ENCODE measurements at places on chromosomes 4 and X.

DNA sequence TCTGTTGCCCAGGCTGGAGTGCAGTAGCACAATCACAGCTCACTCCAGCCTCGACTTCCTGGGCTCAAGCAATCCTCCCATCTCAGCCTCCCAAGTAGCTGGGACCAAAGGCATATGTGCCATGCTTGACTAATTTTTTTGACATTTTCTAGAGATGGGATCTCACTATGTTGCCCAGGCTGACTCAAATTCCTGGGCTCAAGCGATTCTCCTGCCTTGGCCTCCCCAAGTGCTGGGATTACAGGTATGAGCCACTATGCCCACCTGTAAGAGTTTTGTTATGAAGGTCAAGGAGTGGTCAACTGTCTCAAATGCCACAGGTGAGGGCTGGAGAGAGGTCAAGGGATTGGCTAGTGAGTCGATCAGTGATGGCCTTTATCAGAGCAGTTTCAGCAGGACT, 32.5 kb downstream of the TMEM150C start:
- DNase-seq = no peak

- DNase-seq = no peak
These were observed 13.8 kb upstream of the SH3TC1 start for GRCh38 chr4:8185295-8185694.

- DNase-seq = no peak
These were observed 940 bp upstream of the UTP3 start for GRCh38 chr4:70687392-70687791.

- DNase-seq = no peak
These were observed 23.4 kb downstream of the ELF2 start for GRCh38 chr4:139153411-139154133.

DNA sequence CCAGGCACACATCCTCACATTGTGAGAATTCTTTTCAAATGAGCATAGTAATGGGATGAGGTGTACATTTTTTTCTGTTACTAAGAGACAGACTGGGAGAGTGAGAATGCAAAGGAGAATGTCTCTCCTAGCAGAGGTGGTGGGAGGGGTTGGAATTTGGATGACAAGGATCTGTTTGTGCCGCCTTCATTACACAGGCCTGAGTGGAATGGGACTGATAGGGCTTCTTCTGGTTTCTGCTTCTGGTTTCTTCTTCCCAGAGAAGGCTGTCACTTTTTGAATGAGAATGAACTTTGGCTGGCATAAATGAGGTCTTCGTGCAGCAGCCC, 55.4 kb downstream of the C4orf51 start:
- no peak for DNase-seq

DNA sequence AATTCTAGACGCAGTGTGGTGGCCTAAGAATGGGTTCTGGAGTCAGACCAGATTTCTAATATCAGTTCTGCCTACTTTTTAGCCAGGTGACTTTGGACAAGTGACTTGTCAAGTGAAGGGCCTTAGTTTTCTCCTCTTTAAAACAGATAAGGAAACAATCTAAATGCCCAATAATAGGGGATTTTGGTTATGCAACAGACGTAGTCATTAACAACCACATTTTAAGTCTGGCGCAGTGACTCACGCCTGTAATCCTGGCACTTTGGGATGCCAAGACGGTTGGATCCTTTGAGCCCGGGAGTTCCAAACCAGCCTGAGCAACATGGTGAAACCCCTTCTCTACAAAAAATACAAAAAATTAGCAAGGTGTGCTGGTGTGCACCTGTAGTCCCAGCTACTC, 2.1 kb upstream of the ZMYM3 start:
- DNase-seq = no peak

DNA sequence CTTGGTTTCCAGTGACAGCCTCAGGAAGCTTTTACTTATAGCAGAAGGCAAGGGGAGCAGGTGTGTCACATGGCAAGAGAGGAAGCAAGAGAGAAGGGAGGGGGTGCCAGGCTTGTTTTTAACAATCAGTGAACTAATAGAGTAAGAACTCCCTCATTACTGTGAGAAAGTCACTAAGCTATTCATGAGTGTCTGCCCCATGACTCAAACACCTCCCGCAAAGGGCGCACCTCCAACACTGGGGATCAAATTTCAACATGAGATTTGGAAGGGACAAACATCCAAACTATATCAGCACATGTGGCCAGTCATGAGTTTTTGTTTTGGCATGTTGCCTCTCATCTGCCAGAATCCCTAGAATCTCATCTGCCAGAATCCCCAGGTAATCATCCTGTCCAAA, 183.5 kb upstream of the C1QTNF7 start:
- DNase-seq = no peak

GRCh38 chrX:3271183-3271833, 75.1 kb downstream of the MXRA5 start:
- DNase-seq = no peak

DNA sequence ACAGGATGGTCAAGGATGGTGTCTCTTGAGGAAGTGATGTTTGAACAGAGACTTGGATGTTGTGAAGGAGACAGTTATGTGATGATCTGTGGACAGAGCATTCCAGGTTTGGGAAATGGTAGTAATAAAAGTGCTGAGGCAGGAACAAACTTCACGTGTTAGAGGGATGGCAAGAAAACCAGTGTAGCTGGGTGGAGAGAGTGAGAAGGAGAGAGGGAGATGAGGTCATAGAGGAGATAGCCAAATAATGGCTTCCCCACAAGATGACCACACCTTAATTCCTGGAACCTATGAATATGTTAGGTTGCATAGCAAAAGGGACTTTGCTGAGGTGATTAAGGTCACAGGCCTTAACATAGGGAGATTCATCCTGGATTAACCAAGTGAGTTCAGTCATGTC, 75.6 kb upstream of the GPR50 start:
- DNase-seq = no peak

- no peak for DNase-seq
These were observed 206.0 kb downstream of the KIT start for GRCh38 chr4:54863571-54864255.

DNA sequence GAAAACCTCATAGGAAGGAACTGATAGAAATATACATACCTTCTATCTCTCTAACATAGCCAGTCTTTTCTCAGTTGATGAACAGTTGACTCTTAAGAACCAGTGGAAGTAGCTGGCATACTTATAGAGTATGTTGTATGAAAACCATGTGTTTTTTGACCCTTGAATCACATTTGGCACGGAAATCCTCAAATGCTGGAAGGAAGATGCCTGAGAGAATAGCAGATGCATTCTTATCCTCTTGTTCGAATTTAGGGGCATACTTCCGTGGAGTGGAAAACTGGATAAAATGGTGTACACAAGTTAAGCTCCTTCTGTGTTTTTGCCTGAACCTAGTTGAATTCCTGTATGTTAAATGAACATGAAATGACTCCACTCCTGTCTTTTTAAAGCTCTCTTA, 145.5 kb downstream of the PCDH7 start:
- no peak for DNase-seq

GRCh38 chr4:154489558-154490233, 1.9 kb downstream of the DCHS2 start:
- DNase-seq = no peak

DNA sequence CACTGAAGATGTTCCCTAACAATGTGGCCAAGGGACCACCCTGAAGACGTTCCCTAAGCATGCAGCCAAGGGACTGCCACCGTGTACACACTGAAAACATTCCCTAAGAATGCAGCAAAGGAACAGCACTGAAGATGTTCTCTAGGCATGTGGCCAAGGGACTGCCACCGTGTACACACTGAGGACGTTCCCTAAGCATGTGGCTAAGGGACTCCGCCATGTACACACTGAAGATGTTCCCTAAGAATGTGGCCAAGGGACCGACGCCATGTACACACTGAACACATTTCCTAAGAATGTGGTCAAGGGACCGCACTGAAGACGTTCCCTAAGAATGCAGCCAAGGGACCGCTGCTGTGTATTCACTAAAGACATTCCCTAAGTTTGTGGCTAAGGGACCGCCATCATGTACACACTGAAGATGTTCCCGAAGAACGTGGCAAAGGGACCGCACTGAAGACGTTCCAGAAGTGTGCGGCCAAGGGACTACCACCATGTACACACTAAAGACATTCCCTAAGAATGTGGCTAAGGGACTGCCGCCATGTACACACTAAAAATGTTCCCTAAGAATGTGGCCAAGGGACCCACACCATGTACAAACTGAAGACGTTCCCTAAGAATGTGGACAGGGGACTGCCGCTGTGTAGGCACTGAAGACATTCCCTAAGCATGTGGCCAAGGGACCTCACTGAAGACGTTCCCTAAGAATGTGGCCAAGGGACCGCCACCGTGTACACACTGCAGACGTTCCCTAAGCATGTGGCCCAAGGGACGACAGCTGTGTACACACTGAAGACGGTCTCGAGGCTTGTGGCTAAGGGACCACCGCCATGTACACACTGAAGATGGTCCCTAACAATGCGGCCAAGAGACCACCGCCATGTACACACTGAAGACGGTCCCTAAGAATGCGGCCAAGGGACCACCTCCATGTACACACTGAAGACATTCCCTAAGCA, 54.8 kb downstream of the DHRSX start:
- no peak for DNase-seq

Measured in mucosa of descending colon (tissue), 3 donors.